ENCODE measurements at places on chromosomes 5 and 9.

DNA sequence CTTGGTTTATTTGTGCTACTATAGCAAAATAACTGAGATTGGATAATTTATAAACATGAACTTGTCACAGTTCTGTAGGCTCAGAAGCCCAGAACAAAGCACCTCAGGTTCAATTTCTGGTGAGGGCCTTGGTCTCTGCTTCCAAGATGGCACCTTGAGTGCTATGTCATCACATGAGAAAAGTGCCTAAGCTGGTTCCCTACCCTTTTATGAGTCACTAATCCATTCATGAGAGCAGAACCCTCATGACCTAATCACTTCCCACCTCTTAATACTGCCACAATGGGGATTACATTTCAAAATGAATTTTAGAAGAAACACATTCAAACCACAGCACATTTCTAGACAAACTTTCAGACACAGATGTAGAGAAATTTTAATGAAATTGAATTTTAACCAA is 98.2 kb upstream of the PRSS3 start:
- no peak for DNase-seq

DNA sequence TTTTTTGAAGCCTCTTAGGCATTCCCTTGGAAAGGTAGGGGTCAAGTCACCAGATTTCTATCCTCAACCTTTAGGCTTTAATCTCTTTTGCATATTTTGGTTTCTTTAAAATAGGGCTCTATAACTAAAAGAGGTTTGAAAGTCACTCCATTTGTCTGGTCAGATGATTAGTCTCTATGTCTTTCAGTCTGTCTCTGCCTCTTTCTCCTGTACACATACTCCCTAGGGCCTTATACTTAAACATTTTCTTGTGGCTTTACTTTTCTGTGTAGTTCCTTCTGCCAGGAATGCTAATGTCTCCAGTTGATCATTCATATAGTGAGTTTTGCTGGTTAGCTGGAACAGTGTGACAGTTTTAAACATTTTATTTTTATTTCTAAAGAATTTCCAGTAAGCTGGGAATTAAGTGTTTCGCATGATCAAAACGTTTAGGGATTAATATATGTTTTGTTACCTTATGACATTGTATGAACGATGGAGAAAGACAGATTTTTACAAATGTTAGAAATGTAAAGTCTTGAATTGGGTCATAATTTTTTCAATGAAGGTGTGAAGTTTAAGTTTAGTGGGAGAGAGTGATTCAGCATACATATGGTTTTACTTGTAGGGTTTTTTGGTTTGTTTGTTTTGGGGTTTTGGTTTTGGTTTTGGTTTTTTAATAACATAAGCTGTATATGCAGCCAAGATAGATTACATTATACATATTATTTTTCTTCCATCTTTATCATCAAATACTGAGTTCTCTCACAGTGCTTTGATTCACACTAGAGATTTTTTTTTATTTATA is 90.6 kb downstream of the ZCCHC7 start:
- no peak for DNase-seq

DNA sequence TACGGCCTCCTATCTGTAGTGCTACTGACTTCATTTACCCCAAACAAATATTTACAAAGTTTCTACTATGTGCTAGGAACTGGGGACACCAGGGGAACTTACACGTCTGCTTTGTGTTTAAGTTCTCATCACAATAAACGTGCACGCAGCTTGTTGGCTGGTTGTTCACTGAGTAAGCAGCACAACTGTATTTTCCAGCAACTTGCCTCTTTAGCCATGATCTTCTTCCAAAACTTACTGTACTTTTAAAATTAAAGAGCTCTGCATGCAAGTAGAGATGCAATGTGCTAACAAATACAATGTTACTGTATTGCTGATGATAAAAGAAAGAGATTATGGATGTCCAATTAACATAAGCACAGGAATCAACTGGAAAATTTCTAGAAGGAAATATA is 62.8 kb downstream of the RAPGEF1 start:
- no peak for DNase-seq

GRCh38 chr5:75044406-75044805 is 8.0 kb downstream of the GCNT4 start:
- no peak for DNase-seq

- DNase-seq, result peak; percentile 11
Measured at GRCh38 chr5:84249918-84250630, 134.6 kb downstream of the EDIL3 start.

GRCh38 chr9:78525986-78526560 is 229.1 kb downstream of the PSAT1 start:
- no peak for DNase-seq

Data from COLO829 (cell line).